Aorta (tissue), 5 donors: ENCODE measurements at places on chromosomes 12 and 14. TPM values are rescaled to one million over a fixed set of nuclear protein-coding genes. Genes with fewer than 3 reads are reported as not detected.

NGB gene
- not detected for polyA plus RNA-seq

GRCh38 chr14:66017927-66018326 lies 468.2 kb upstream of the CCDC196 start:
- no peaks in the 10 kb centered on the region for H3K36me3 ChIP-seq
- no peaks in the 10 kb centered on the region for H3K4me1 ChIP-seq
- H3K27me3 ChIP-seq: no peaks in the 10 kb centered on the region
- no peak for DNase-seq
- H3K4me3 ChIP-seq: no peak overlapping the region

DNA sequence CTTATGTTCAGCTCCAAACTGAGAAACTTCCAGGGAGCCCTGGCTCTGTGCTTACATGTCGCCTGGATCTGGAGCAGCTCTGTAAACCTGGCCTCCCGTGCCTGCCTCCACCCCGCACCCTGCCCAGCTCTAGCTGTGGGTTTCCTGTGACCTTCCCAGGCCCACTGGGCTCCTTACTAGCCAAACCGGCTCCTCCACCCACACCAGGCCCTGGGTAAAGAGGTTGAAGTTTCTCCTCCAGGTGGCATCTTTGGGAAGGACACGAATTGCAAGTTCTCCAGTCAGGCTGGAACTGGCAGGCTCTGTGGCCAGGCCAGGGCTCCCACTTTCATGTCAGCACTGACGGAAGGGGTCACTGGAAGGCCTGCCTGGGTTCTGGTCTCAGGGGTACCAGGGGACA lies 60.9 kb upstream of the ZFP36L1 start:
- no peaks in the 10 kb centered on the region for H3K27me3 ChIP-seq
- DNase-seq: no peak
- no peak overlapping the region for H3K4me3 ChIP-seq
- H3K4me1 ChIP-seq: no peaks in the 10 kb centered on the region
- no peaks in the 10 kb centered on the region for H3K36me3 ChIP-seq

GRCh38 chr12:101698800-101699347 lies 1.4 kb downstream of the CHPT1 start:
- no peaks in the 10 kb centered on the region for H3K36me3 ChIP-seq
- H3K27me3 ChIP-seq: no peaks in the 10 kb centered on the region
- H3K27ac ChIP-seq: no peak overlapping the region

- DNase-seq: no peak
- no peaks in the 10 kb centered on the region for H3K27me3 ChIP-seq
- peaks cover 5% of the 10 kb centered on the region for H3K36me3 ChIP-seq
- no peaks in the 10 kb centered on the region for H3K4me1 ChIP-seq
- H3K27ac ChIP-seq: peak overlapping the region; percentile 42
- no peak overlapping the region for H3K4me3 ChIP-seq
These were observed 6.5 kb upstream of the ACACB start for GRCh38 chr12:109109746-109110350.
